ENCODE measurements at places on chromosomes 6 and 20. TPM values are rescaled to one million over a fixed set of nuclear protein-coding genes. Genes with fewer than 3 reads are reported as not detected.

Gene WRNIP1
- 42.8 TPM for total RNA-seq

DNA sequence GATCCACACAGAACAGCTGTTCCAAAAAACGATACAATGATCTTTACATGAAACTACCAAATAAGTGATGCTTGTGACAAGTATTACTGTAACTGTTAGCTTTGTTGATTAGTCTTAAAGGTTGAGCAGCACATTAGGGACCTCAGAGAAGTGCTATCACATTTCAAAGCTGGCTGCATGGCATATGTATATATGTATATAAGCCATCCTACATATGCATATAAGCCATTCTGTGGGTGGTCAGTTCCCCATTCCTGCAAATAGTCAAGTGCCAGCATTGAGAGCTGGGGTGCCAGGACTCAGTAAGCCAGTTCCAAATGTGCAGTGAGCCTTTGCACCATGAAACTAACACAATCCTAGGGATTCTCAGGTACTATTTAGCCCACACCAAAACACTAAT lies 296.3 kb downstream of the FOXC1 start:
- no peak for DNase-seq

DNA sequence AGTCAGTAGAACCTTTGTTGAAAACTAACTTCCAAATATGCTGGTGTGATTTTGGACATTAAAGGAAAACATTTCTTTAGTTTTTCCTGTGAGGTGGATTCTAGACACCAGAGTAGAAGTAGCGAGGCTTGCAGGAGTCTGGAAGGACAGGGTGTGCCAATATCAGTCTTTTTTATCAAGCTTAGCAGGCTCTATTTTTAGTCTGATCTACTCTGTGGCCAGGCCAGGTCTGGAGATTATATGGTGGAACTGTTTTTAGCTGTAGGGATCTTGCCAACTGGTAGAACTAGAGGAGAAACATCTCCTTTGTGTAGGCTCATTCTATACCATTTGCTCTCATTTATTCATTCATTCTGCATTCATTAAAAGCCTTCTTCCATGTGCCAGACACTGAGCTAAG lies 42.7 kb downstream of the LRP11 start:
- no peak for DNase-seq

- no peak for DNase-seq
These were observed 43.4 kb downstream of the KCNQ2 start for GRCh38 chr20:63428906-63429575.

- DNase-seq, result no peak
These were observed 137.6 kb downstream of the ZDHHC14 start for GRCh38 chr6:157518397-157519250.

- DNase-seq, result no peak
These were observed 5.6 kb downstream of the CST3 start for GRCh38 chr20:23631981-23632710.

Gene XKR7
- not detected for total RNA-seq

GRCh38 chr6:106745824-106746582 lies 116.6 kb downstream of the QRSL1 start:
- DNase-seq, result no peak

GRCh38 chr6:46207174-46207573 lies 36.4 kb upstream of the ENPP5 start:
- DNase-seq, result no peak

GRCh38 chr6:85126485-85127167 lies 323.3 kb upstream of the NT5E start:
- DNase-seq, result no peak

Gene HLA-DQB2
- 1.2 TPM for total RNA-seq

- DNase-seq, result no peak
These were observed 123.3 kb upstream of the ATXN1 start for GRCh38 chr6:16884526-16884925.

Gene SIRPG
- 52.2 TPM for total RNA-seq

DNA sequence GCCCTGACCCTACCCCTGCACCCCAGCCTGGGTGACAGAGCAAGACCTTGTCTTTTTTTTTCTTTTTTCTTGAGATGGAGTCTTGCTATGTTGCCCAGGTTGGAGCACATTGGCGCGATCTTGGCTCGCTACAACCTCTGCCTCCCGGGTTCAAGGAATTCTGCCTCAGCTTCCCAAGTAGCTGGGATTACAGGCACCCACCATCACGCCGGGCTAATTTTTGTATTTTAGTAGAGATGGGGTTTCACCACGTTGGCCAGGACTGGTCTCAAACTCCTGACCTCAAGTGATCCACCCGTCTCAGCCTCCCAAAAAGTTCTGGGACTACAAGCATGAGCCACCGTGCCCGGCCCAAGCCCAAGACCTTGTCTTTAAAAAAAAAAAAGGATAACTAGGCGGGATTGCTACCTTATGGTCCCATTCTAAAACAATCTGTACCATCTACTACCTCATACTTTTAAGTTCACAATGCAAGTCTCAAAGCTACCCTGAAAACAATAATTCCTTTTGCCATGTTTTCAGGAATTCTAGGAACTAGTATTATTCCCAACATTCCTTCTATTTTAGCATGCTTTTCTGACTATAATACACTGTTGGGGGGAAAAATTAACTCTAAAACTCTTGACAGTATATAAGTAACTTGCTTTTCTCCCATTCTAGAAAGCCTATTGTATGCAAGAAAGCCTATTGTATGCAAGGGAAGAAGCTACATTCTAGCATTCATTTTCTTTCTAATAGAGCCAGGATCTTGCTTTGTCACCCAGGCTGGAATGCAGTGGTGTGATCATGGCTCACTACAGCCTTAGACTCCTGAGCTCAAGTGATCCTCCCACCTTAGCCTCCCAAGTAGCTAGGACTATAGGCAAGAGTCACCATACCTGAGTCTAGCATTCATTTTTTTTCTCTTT lies 6.6 kb downstream of the TUBB start:
- no peak for DNase-seq

GRCh38 chr20:47730744-47731143 lies 54.5 kb downstream of the SULF2 start:
- DNase-seq, result no peak

DNA sequence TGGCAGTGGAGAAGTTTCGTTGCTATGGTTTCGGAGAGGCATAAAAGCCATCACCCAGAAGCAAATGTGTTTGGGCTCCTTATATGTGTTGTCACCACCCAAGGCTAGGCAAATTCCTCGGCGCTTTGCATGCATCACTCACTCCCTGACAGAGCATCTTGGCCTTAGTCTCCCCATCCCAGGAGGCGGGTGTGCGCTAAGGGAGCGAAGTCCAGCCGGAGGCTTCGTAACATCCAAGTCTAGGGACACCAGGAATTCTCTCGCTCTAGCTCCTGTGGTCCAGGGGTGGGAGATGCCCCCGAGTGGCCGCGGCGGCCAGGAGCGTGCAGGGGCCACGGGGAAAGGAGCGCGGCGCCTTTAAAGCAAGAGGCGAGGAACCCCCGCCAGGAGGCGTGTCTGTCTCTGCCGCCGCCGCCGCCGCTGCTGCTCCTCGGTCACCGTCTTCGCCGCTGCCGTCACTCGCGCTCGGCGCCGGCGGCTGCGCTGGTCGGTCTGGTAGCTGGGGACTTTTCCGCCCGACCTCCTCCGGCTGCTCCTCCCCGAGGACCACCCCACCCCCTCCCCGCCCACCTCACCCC lies at the start of gene GRIK2:
GRIK2 (plus strand) TSS at position 458 of the 578 bp plus-strand sequence.
- DNase-seq, result no peak

- DNase-seq, result peak; percentile 69
These were observed 11.3 kb downstream of the SERPINB9 start for GRCh38 chr6:2891768-2892170.

Gene LY6G5C
- total RNA-seq, result 4.4 TPM

- DNase-seq, result peak; percentile 25
These were observed 90.7 kb upstream of the ARID1B start for GRCh38 chr6:156686301-156686994.

GRCh38 chr6:79157961-79158644 lies 76.4 kb downstream of the HMGN3 start:
- DNase-seq, result no peak

DNA sequence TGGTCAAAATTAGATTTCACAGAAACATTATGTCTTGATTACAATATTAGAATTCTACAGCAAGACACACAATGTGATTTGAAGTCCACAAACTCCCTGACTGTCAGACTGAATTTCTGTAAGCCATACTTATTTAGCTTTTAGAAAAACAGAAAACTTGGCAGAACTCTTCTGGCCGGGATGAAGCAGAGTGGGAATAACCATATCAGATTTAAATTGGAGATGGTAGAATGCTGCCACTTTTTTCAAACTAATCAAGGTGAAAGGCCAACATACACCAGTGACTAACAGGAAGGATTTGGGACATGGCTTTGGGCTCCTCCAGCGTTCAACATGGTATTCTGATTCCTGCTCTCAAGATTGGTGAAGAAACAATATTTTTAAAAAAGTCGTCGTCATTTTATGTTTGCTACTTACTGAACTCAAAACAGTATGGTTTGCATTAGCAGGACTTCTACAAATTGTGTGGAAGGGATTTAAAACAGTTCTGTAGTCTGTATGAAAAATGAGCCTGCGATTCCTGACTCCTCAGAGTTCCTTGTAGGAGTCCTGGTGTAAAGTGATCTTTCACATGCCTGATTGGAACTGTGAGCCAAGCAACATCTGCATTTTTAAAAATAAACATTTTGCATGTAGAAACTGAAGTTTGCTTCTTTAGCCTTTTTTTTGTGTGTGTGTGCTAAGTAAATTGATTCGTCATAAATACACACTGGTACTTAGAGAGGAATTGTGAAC lies 297.9 kb upstream of the SOX4 start:
- no peak for DNase-seq

GRCh38 chr6:107612762-107613415 lies 123.0 kb downstream of the SOBP start:
- no peak for DNase-seq

GRCh38 chr20:47740862-47741184 lies 44.5 kb downstream of the SULF2 start:
- DNase-seq, result no peak

Gene KCNQ2
- total RNA-seq, result 0.30 TPM

DNA sequence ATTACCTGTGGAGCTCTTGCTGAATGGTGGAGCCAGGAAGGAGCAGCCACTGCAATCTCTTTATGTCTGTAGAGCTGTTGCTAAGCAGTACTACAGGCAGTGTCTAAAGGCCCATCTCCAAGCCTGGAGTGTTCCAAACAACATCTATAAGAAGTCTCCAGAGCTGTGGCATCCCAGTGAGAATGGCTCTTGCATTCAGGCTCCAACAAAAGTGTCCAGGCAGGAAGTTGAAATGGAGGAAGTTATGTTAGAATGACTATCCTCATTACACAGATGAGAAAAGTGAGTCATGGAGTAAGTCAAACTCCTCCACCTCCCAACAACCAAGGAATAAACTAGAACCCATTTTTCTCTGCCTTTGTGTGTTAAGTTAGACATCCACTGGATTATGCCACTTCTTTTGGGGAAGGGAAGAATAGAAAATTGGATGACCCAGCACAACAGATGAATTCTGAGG lies 288.5 kb upstream of the STXBP5 start:
- DNase-seq, result no peak

DNA sequence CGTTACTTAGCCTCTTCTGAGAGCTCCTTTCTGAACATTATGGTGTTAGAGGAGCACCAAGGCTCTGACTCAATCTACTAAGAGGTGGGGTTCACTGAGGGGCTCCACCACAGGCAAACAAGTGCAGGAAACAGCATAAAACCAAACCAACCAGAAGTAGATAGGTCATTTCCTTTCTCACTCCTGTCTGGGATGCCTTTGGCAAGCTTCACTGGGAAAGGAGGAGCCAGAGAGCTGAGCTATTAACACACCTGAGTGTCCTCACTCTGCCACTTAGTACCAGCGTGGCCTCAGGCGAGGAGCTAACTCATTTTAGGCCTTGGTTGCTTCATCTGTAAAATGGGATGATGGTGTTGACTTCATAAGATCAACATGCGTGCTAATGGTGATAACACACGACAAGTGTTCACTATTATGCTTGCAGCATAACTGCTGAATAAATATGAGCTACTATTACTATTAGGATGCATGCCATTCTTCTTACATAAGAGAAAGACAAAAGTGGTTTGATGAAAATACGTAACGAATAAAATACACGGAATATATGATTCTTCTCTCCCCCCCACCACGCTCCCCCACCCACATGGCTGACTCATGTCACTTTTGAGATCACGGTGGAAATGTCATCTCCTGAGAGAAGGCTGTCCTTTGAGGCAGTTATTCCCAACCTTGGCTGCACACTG lies 185.4 kb downstream of the BCAS1 start:
- no peak for DNase-seq

GRCh38 chr20:25048519-25048952 lies 9.4 kb downstream of the ACSS1 start:
- no peak for DNase-seq

Gene ZNF165
- 1.0 TPM for total RNA-seq

Gene TNFRSF6B
- total RNA-seq, result 0.96 TPM

Gene TUBE1
- 42.3 TPM for total RNA-seq

Gene NKAIN4
- total RNA-seq, result not detected

Gene THEMIS
- 128 TPM for total RNA-seq

DNA sequence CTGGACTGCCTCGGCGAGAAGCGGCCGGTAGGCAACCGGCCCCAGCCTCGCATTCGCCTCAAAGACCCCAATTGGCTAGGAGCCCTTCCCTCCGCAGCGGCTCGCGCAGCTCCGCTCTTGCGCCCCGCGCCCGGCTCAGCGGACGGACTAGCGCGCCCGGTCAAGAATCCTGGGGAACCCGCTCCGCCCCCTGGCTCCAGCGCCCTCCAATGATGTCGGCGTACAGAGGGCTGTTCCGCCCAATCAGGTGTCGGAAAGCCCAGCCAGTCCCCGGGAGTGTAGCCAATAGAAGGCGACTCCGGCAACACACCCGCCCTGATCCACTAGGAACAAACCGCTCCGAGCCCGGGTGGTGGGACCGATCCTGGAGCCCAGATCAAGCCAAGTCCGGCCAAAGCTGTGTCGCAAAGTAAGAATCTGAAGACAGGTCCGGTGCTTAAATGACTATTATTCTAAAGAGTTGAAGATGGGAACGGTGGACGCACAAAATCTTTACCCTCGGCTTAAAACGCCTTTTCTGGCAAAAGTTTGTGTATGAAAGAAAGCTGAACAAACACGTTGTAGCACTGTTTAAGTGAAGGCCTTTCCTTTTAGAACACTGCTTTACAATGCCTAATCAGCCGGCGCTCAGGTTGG lies 132.2 kb downstream of the OGFRL1 start:
- DNase-seq, result no peak

DNA sequence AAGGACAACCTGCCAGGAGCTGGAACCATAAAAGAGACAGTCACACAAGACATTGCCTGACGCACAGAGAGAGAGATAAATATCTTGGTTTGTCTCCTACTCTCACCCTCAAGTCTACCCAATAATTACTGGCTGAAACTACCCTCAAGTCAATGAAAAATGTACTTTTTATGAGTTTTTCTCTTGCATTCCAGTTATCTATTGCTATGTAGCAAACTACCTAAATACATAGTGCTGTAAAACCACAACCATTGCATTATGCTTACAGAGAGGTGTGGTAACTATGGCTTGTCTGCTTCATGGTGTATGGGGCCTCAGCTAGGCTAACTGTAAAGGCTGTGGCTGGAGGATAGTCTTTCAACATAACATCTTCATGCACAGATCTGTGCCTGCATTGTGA lies 247.8 kb downstream of the HAO1 start:
- no peak for DNase-seq

Gene TINAG
- not detected for total RNA-seq

DNA sequence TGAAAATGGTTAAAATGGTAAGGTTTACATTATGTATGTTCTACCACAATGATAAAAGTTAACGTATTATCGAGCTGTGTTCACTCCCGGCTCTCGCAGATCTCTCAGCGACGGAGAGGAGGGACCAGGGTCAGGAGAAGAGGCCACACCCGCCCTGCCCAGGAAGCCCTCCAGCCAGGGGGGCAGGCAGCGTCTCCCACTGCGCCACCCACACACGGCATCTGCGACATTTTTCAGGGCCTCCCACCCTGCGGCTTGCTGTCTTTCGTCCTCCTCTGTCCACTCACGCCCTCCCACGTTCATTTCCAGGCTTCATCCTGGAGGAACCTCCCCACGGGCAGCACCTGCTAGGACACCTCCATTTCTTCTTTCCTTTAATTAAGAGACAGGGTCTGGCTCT lies 43.3 kb downstream of the ZBTB46 start:
- DNase-seq, result no peak

All from naive thymus-derived CD8-positive, alpha-beta T cell (primary cell).